Prostate gland (tissue), 2 donors: ENCODE measurements at places on chromosomes 11 and 22.

- peaks cover 9% of the 10 kb centered on the region for H3K4me1 ChIP-seq
- H3K4me3 ChIP-seq, result no peak overlapping the region
- H3K27me3 ChIP-seq, result no peaks in the 10 kb centered on the region
- DNase-seq, result no peak
- no peak overlapping the region for H3K27ac ChIP-seq
Measured at GRCh38 chr11:34160049-34160721, 54.8 kb downstream of the NAT10 start.

DNA sequence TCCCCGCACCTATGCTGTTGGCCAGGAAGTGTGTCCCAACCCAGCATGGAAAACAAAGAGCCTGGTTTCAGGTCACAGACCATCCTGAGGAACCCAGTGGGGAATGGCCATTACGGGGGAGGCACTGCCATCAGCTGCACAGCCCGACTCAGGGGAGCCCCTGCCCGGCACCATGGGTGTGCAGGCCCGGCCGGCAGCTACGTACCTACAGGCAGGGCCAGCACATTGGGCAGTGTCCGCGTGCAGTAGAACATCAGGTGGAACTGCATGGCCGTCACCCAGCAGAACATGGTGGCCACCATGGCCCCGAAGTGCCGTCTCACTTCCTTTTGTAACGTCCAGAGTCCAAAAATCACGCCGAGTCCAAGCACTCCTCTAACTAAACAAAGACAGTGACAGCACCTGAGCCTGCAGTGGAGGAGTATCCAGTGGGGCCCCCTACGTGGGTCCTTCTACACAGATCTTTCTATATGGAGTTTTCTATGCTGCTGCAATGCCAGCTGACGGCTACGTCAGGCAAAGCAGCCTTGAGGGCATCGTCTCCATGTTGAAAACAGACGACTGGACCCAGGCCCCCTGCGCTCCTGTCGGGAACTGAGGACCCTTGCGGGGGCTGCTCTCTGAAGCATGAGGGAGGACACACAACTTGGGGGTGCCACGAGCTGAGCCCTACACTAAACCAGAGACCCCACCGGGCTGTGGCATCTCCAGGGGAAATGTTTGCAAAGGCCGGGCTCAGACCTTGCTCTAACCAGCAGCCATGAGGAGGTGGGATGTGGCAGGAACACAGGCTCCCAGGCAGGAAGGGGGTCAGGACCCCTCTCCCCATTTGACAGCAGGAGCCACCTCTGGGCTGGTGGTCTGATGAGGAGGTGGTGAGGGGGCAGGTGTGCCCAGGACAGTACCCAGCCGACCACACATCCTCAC, 7.7 kb downstream of the ALG12 start:
- H3K4me1 ChIP-seq, result no peaks in the 10 kb centered on the region
- H3K27ac ChIP-seq, result no peak overlapping the region
- no peak overlapping the region for H3K4me3 ChIP-seq

- no peak overlapping the region for H3K4me3 ChIP-seq
- no peak overlapping the region for H3K27ac ChIP-seq
- H3K36me3 ChIP-seq, result no peaks in the 10 kb centered on the region
- no peaks in the 10 kb centered on the region for H3K27me3 ChIP-seq
- DNase-seq, result no peak
Measured at GRCh38 chr22:30816413-30816812, 121.7 kb downstream of the OSBP2 start.

DNA sequence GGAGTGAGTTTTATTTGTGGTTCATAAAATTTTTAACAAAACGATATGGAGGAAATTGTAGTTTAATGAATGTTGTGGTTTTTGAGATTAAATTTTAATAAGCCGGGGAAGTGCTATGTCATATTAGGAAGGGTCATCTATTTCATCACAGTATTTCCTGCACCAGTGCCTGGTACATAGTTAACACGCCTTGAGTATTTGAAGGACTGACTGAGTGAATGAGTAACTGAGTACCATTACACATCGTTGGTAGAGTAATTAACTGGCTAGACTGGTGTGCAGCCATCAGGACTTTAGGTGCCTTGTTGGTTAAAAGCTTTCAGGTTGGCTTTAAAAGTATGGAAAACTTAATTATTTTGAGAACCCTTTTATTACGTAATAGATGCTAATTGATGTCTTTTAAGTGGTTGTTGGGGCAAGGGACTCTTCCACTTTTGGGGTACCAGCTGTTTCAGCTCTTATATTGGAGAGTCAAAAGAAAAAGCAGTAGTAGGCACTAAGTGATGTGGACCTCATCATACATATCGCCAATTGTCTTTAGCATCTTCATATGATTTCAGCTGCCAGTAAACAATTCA, 101.8 kb downstream of the DDX10 start:
- no peaks in the 10 kb centered on the region for H3K27me3 ChIP-seq
- DNase-seq, result no peak
- H3K36me3 ChIP-seq, result no peaks in the 10 kb centered on the region
- no peaks in the 10 kb centered on the region for H3K4me1 ChIP-seq

- H3K27ac ChIP-seq, result no peak overlapping the region
- no peaks in the 10 kb centered on the region for H3K36me3 ChIP-seq
- H3K27me3 ChIP-seq, result no peaks in the 10 kb centered on the region
- H3K4me1 ChIP-seq, result no peaks in the 10 kb centered on the region
- no peak overlapping the region for H3K4me3 ChIP-seq
- DNase-seq, result no peak
Measured at GRCh38 chr11:113528982-113529381, 53.8 kb upstream of the DRD2 start.

DNA sequence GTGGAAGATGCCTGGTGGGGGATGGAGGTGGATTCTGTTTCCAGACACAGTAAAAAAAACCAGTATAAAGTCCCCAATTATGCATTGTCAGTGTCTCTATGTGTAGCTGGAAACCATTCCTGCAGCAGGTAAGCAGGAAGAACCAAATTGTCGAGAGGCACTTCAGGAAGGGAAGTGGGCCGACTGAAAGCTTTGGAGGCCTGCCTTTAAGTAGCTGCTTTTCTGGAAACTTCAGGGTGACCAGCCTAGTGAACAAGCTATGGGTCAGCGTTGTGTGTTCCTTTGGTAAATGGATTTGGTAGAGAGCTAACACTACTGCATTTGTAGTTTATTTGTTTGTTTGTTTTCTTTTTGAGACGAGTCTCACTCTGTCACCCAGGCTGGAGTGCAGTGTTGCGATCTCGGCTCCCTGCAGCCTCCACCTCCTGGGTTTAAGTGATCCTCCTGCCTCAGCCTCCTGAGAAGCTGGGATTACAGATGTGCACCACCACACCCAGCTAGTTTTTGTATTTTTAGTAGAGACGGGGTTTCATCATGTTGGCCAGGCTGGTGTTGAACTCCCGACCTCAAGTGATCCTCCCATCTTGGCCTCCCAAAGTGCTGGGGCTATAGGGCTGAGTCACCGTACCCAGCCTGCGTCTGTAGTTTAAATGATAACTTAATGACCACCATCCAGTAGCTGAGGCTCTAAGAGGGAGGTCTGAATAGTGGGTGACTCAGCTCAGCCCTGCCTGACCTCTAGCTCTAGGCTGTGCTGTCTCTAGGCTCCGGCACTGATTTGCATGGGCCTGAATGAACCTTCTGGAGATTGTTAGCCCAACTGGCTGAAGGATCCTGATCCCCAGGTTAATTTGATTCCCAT, 12.8 kb downstream of the PTPRJ start:
- H3K4me3 ChIP-seq, result no peak overlapping the region
- H3K27me3 ChIP-seq, result no peaks in the 10 kb centered on the region
- H3K27ac ChIP-seq, result no peak overlapping the region
- DNase-seq, result no peak

DNA sequence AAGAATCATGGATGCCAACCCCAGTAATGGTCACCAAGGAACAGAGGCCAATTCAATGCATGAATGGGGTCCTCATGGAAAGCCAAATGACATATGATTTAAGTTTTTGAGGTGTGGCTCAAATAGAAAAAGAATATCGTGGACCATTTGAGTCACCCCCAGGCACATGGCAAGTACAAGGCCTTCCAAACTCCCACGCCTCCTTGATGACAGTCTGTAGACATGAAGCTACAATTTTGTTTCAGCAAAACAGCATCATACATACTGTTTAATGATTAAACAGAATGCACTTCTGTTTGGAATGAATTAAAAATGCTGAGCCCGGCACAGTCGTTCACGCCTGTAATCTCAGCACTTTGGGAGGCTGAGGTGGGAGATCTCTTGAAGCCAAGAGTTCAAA, 7.4 kb downstream of the FADD start:
- no peaks in the 10 kb centered on the region for H3K36me3 ChIP-seq
- H3K4me3 ChIP-seq, result no peak overlapping the region
- no peak overlapping the region for H3K27ac ChIP-seq
- H3K4me1 ChIP-seq, result no peaks in the 10 kb centered on the region

- H3K4me3 ChIP-seq, result no peak overlapping the region
- DNase-seq, result no peak
- H3K27ac ChIP-seq, result no peak overlapping the region
- H3K36me3 ChIP-seq, result no peaks in the 10 kb centered on the region
Measured at GRCh38 chr11:132935383-132935782, 596.9 kb downstream of the OPCML start.

- no peak overlapping the region for H3K4me3 ChIP-seq
- DNase-seq, result peak; percentile 60
- no peak overlapping the region for H3K27ac ChIP-seq
- H3K4me1 ChIP-seq, result no peaks in the 10 kb centered on the region
- no peaks in the 10 kb centered on the region for H3K36me3 ChIP-seq
- H3K27me3 ChIP-seq, result no peaks in the 10 kb centered on the region
Measured at GRCh38 chr11:68447015-68447801, 13.3 kb upstream of the PPP6R3 start.

DNA sequence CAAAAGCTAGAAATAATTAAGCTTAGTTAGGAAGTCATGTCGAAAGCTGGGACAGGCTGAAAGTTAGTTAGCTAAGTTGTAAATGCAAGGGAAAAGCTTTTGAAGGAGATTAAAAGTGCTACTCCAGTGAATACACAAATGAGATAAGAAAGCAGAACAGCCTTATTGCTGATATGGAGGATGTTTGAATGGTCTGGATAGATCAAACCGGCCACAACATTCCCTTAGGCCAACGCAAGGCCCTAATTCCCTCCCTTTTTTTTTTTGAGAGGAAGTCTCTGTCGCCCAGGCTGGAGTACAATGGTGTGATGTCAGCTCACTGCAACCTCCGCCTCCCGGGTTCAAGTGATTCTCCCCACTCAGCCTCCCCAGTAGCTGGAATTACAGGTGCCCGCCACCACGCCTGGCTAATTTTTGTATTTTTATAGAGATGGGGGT, 23.3 kb upstream of the WEE1 start:
- no peaks in the 10 kb centered on the region for H3K27me3 ChIP-seq
- H3K36me3 ChIP-seq, result no peaks in the 10 kb centered on the region
- H3K4me1 ChIP-seq, result no peaks in the 10 kb centered on the region
- H3K27ac ChIP-seq, result no peak overlapping the region
